Ascending aorta (tissue), 2 donors: ENCODE measurements at places on chromosomes 4 and X. TPM values are rescaled to one million over a fixed set of nuclear protein-coding genes. Genes with fewer than 3 reads are reported as not detected.

DNA sequence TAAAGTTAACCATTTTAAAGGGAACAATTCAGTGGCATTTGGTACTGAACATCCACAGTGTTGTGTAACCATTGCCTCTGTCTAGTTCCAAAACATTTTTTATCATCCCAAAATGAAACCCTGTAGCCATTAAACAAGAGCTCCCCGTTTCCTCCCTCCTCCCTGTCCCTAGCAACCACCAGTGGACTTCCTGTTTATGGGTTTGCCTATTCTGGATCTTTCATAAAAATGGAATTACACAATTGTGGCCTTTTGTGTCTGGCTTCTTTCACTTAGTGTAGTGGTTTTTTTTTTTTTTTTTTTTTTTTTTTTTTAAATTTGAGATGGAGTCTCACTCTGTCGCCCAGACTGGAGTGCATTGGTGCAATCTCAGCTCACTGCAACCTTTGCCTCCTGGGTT lies 11.6 kb downstream of the RBMX2 start:
- no peak for DNase-seq

MAB21L2 gene
- not detected for total RNA-seq

SAGE1 gene
- not detected for total RNA-seq

ADAM29 gene
- not detected for total RNA-seq

GRCh38 chrX:27186671-27187070 lies 276.5 kb downstream of the PPP4R3C start:
- no peak for DNase-seq

CWH43 gene
- total RNA-seq = not detected

SERPINA7 gene
- total RNA-seq = 0.75 TPM

DNA sequence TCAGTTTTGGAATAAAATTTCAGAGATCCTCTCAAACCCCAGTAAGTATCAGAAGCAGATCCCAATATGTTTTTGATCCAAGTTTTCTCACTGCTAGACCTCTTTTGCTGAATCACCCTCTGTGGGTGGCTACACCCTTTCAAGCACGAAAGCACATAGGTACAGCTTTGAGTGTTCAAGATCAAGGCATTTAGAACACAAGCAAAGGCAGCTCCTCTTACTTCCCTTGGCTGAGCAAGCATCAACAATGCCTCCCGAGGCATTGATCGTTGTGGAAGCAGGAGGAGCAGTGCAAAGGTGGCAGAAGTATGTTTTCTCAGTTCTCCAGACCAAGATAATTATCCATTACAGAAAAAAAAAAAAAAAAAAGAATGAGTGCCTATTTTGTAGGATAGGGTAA lies 72.0 kb upstream of the TSPAN7 start:
- no peak for DNase-seq

ADH1A gene
- total RNA-seq = not detected

DNA sequence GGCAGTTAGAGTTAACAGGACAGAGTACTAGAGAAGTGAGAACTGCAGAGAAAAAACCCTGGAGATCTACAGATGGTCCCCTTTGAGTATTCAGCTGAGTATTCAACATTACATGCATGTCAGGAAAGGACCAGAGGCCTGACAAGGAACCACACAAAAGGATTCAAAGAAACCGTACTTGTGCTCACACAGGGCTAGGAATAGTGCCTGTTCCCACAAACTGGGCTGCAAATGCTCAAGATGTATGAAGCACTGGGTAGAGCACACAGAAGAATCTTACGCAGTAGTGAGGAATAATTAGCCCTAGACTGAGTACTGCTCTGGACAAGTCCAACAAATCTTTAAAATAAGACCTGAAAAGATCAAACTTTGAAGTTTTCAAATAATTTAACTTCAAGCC lies 17.6 kb downstream of the PTPN13 start:
- no peak for DNase-seq

- no peak for DNase-seq
Observed at GRCh38 chr4:105140684-105141490, 5.8 kb upstream of the TET2 start.

JAKMIP1 gene
- not detected for total RNA-seq

CEP44 gene
- 5.7 TPM for total RNA-seq

SLC30A9 gene
- total RNA-seq = 41.0 TPM

DNA sequence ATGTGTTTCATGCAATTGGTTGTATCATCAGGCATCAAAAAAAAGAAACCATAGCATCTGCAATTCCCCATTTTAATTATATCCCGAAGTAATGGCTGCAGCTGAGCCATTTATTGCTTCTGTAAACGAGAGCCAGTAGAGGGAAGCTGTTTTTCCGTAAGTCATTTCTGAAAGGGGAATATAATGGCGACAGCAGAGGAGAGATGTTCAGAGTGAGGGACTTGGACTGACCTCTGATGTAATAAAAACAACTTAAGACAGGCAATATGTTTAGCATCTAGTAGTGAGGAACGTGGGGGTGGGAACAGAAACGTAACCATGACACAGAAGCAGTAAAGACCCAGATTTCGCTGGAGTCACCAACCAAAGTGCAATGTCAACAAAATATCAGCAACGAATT lies 31.5 kb upstream of the NAA11 start:
- no peak for DNase-seq

CRMP1 gene
- total RNA-seq = 1.9 TPM

DNA sequence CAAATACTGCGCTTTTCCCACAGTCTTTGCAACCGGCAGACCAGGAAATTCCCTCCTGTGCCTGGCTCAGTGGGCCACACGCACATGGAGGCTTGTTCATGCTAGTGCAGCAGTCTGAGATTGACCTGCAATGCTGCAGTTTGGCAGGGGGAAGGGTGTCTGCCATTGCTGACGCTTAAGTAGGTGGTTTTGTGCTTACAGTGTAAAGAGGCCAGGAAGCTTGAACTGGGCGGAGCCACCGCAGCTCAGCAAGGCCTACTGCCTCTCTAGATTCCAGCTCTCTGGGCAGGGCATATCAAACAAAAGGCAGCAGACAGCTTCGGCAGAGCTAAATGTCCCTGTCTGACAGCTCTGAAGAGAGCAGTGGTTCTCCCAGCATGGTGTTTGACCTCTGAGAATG lies 390.5 kb upstream of the TECRL start:
- no peak for DNase-seq

GRCh38 chrX:51257490-51257889 lies 75.1 kb upstream of the NUDT10 start:
- DNase-seq = no peak

- DNase-seq = no peak
Observed at GRCh38 chr4:21778702-21779101, 169.9 kb downstream of the KCNIP4 start.

DNA sequence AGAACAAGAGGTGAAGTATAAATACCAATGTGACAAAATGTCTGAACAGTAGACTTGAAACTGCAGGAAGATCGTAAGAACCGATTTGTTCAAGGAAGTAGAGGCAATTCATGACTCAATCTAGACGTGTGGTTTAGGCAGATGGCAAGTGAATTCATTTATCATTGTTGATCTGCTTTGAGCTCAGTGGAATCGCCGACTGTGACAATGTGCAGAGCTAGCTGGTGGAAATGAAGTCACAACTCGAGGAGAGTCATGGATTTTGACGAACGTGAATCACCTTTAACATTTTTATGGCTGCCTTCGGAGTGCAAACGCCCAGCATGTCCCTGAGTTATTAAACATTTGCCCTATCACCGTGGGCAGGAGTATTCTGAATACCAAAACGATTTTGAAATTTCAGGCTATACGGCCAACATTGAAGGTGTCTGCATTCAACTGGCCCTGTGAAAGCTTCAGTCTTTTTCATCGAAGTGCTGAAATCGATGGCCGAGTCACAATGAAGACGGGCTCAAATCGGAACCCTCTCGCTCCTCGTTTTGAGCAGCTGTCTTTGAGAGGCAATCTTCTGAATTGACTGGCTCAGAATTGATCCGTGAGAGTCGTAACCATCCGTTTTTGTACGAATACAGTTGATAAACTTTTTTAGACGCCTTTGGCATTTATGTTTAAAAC lies 689 bp upstream of the OGT start:
- no peak for DNase-seq

TMPRSS11D gene
- total RNA-seq = not detected

CT45A1 gene
- not detected for total RNA-seq

DNA sequence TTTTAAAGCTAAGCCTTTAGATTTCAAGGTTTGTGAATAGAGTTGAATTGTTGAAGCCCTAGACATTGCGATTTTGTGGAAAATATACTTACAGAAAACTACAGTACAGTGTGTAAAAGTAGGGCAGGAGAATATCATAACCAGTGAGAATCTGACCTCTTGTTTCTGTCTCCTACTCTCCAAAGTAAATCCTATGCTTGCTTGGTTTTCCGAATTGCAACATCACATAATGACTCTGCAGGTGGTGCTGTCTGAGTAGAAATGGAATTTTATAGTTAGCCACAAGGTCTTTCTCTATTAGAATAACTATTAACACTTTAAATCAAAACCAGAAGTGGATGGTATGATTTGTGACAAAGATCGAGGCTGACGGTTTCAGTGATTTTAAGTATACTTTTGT lies 505.6 kb downstream of the RAPGEF2 start:
- DNase-seq = no peak

DNA sequence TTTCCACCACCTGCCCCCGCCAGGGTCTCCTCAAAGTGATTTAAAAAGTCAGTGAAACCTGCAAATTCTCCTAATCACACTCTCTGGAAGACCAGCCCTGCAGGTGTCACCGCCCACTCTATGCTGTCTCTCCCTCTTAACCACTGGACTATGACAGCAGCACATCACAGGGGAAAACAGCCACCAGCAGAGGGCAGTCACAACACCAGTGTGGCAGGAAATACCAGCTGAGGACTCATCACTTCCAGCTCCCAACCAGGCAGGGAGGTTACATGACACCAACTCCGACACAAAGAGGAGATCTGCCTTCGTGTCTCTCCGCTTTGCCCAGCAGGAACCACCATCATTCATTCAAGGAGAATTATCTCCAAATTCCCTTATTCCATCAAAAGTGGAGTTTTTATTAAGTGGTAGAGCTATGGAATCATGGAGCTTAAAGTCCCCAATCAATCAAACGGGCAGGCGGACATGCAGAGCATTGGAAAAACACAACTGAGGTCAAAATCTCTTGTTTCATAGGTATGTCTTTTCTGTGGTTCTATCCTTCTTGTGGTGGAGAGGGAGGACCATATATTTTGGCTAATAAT lies 91.3 kb downstream of the NSUN7 start:
- DNase-seq = peak; percentile 36

GRCh38 chrX:15956681-15957080 lies 102.1 kb upstream of the AP1S2 start:
- no peak for DNase-seq

GRCh38 chr4:2598511-2599303 lies 62.3 kb downstream of the FAM193A start:
- DNase-seq = peak; percentile 60

GRCh38 chrX:119290476-119290875 lies 54.4 kb downstream of the PGRMC1 start:
- DNase-seq = no peak

SPATA4 gene
- not detected for total RNA-seq

GRCh38 chr4:137422666-137423065 lies 109.6 kb downstream of the PCDH18 start:
- DNase-seq = no peak

DCAF12L1 gene
- not detected for total RNA-seq

SMR3B gene
- not detected for total RNA-seq

GRCh38 chr4:183399126-183399522 lies 45.3 kb upstream of the CDKN2AIP start:
- DNase-seq = no peak

DNA sequence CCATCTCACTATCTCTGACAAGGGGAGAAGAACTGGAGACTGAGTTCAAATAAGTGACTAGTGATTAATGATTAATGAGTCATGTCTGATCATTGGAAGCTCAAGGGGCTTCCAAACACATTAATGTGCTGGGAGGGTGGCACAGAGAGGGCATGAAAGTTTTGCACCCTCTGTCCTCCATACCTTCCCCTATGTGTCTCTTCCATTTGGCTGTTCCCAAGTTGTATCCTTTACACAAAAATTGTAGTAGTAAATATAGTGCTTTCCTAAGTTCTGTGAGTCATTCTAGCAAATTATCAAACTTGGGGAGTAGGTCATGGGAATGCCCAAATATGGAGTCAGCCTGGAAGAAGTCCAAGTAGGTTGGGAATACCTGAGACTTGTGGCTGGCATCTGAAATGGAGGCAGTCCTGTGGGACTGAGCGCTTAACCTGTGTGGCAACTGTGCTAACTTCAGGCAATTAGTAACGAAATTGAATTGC lies 4.1 kb upstream of the FAM200B start:
- no peak for DNase-seq

DCAF8L1 gene
- total RNA-seq = not detected

ETFDH gene
- 1.4 TPM for total RNA-seq

DNA sequence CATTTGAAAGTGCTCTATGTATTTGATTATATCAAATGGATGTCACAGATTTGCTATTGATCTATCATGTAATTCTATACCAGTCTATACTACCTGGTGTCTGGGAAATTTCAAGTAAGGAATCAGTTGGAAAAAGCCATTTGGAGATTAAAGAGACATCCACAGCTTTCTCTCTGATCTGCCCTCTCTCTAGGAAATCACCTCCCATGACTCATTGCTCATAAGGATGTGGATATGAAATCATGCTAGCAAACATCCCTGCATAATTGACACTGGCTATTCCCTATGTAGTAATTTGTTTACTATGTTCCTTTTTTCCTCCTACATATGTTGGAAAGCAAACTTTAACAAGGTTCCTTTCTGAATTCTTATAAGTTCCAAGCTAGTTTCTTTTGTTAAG lies 94.3 kb downstream of the TEX13A start:
- no peak for DNase-seq

GRCh38 chr4:14265651-14266050 lies 638.1 kb upstream of the BOD1L1 start:
- no peak for DNase-seq

DNA sequence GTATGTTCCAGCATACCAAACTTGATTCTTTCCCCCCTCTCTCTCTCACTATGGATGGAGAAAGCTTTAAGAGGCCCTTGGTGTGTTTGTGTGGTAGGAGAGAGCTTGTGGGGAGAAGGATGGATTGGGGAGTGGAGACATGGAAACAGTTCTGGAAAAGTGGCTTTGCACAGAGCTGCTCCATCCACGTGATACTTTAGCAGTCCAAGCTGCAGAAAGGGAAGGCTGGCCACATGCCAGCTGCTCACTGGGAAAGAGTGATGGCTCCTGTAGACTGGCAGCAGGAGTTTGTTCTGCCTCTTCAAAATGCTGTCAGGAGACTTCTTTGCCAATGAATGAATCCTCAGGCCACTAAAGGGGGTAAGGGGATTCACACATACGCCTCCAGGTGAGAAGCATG lies 21.7 kb upstream of the SEC24B start:
- DNase-seq = no peak

SERTM2 gene
- not detected for total RNA-seq
